Right lung (tissue), 10 donors: ENCODE measurements at places on chromosomes 5 and 9.

DNA sequence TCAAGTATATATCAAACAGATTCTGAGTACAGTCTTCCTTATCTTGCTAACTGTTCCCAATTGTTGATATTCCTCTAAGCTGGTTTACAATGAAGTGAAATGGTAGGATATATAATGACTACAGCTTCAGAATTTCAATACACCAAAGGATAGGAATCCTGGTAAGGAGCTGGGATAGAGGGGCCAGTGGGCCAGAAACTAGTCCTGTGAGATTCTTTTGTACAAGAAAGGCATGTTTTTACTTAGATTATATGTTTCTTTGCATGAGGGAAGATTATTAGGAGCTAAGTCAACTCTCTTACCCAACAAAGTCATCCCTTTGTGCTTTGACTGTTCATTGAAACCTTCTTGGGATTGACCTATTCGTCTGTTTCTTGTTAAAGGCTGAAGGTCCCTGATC is 435.7 kb downstream of the PLK2 start:
- DNase-seq: no peak

- no peak for DNase-seq
Measured at GRCh38 chr5:133907075-133907474, 61.4 kb downstream of the C5orf15 start.

DNA sequence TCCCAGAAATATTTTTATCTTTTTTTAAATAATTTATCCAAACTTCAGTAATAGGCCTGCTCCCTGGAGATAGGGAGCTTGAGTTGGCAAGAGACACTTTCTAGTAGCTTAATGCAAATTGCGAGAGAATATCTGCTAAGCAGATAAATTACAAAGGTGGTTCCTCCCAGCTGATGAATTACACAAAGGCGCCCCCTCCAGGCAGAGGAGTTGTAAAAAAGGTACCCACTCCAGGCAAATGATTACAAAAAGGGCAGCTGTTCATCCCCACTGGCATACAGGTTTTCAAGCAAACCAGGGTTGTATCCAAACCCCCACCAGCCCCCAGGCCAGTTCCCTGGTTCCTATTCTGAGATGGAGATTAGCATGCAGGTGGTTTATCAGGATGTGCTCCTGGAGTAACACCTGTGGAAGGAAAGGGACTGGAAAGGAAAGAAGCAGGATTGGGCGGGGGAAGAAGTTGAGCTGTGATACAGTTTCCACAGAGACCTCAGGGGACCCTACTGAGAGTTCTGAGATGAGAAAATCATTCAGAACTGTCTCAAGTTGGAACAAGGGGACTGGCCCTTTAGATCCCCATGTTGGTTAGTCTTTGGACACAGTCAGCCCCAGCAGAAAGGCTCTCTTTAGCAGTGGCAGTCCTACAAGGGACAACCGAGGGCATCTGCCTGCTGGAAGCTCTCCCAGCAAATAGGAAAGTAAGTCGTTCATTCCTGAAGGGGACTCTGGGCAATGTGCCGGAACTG is 25.5 kb downstream of the ESM1 start:
- DNase-seq: no peak

GRCh38 chr5:40497573-40497972 is 182.1 kb upstream of the PTGER4 start:
- DNase-seq: no peak
